MCF 10A (cell line): ENCODE measurements at places on chromosomes 7 and 10.
A peak's percentile ranks its signal among the peaks of the same experiment; 100 is the strongest.

DNA sequence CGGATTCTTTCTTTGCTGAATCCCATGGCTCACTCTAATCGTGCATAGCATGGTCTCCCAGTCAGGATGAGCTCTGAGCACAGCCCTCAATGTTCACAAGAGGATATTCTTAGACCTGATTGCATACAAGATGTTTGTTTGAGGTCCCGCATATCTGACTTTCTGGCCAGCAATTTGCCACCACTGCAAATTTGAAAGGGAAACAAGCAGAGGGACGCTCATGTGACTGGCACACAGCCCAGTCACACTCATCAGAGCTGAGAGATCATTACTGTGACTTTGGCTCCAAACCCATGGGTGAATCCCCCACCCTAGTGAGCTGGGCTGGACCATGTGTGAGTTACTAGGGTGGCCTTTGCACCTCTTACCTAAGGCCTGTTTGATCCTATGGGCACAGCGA lies 9.9 kb downstream of the TAS2R41 start:
- peak; percentile 27 for DNase-seq

DNA sequence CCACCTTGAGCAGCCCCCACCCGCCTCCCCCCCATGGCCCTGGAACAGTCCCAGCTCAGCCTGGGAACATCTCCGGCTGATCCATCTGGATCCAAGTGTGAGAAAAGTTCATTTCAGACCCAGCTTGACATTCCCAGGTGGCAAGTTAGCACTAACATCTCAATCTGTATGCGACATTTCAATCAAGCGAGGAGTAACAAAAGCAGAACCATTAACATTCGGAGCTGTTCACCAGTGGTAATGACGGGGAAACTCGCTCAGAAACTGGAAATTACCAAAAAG lies 65.4 kb downstream of the PAX2 start:
- no peak for DNase-seq

- peak; percentile 82 for DNase-seq
Measured at GRCh38 chr7:121961089-121961867, 88.3 kb downstream of the PTPRZ1 start.

DNA sequence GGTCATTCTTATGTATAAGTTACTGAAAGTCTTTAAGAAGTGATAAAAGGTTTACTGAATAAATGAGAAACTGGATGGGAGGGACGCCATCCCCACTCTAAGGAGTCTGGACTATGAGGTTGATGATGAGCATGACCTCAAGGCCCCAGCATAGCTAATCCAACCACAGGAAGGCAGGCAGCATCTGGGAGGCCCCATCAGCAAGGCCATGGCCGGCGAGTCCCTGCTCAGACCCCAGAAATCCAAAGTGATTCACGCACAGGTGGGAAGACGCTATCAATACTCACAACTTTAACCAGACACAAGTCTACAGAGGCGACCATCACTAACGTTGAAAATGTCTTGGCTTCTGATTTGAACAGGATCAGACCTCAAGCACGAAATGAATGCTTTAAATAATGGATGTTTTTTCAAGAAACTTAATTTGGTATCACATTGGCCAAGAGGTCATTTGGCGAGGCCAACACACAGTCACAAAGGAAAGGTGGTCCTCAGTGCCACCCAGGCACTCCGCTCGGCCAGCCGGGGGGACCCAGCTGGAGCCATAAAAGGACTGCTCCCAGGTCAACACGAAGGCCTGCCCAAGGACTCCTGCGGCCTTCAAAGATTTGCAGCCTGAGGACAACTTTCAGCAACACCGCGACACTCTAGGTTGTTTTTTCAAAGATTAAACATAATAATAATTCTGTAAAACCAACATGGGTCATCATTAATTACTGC lies 228.5 kb downstream of the PTPRN2 start:
- no peak for DNase-seq

DNA sequence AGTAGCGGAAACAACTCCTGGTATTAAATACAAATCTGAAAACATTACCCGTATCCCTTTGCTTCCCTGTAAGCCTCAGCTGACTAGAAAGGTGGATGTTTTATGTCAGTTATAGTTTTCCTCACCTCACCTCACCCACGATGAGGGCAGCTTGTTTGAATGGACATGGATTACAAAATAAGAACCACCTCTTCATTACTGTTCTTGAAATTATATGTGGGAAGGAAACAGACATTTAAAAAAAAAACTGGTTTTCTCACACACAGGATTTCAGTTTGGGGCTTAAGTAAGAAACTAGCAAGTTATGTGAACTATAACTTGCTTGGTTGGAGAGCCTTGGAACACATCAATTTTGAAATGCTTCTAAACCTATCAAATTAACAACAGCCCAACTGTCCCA lies 232.9 kb upstream of the CCDC6 start:
- no peak for DNase-seq

DNA sequence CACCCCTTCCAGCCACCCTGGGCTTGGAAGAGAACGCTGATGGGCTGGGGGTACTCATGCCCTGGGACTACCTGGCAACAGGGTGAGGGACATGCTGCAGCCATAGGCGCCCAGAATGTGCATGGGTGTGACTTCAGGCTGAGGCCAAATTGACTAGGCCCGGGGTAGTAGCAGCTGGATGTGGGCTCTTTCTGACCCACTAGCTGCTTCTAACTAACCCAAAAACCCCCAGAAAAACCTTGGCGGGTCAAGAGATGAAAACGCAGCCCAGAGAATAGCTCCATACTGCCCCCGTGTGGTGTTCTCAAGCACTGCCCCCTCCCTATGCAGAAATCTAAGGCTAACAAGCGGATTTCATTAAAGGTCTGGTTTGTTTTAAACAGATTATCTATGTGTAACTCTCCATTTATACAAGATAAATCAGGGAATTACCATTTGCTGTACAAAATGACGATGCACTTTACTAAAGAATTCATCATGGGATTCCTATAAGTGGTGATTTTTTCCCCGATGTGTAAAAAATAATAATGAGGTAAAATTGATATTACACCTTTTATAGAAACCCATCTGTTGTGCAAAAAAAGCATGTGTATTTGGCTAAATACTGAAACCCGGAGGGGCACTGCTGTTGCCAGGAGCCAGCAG lies 4.2 kb downstream of the SMARCD3 start:
- DNase-seq: peak; percentile 63

DNA sequence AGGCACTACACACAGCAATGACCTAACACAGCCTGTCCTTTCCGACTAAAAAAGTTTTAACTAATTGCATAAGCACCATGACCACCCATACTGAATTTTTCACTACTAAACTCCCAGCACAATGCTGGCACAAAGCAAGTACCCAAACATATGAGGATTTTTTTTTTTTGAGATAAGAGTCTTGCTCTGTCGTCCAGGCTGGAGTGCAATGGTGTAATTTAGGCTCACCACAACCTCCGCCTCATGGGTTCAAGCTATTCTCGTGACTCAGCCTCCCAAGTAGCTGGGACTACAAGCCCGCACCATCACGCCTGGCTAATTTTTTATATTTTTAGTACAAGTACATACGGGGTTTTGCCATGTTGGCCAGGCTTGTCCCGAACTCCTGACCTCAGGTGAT lies 5.1 kb downstream of the UBE2H start:
- DNase-seq: no peak

DNA sequence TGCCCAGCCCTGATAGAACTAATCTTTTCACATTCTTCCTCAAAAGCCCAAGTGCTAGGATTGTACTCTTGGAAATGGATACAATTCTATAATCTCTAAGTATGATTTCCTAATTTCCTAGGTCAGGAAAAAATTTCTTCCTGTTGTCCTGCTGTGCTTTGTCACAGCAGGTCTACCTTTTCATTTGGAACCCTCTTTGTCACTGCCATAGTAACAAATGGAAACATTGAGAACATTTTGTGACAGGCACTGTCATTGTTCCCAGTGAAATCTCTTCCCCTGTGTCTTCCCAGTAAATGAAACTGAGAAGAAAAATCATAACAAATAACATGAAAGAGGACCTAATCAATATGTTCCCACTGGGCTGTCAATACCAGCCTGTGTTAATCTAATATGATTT lies 150.9 kb upstream of the KAT6B start:
- DNase-seq: no peak

GRCh38 chr7:95546647-95547046 lies 49.7 kb downstream of the PDK4 start:
- no peak for DNase-seq

DNA sequence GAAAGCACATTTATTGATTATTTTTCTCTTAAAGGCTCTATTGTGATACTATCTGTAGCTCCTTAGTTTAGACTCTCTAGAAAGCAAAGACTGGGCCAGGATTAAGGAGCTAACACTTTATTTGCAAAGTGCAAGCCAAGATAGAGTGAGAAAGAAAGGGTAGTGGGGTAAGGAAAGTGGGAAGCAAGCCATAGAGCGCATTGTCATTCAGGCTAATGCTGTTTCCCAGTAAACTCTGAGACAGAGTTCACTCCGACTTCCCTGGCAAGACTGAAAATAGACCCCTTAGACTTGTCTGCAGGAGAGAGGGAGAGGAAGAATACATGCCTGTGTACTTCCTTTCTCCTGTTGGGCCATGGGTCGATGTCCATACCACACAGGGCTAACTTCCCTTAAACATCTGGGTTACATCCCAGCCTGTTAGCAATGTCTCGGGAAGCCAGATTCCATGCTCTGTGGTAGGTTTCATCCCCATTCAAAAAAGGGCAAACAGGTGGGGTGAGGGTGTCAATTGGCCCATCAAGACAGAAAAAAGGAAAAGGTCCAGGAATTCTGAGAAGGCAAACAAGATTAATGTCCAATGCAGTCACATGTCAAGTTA lies 875.8 kb upstream of the CELF2 start:
- DNase-seq: no peak

GRCh38 chr10:17805921-17806577 lies 3.1 kb upstream of the MRC1 start:
- DNase-seq: peak; percentile 35

DNA sequence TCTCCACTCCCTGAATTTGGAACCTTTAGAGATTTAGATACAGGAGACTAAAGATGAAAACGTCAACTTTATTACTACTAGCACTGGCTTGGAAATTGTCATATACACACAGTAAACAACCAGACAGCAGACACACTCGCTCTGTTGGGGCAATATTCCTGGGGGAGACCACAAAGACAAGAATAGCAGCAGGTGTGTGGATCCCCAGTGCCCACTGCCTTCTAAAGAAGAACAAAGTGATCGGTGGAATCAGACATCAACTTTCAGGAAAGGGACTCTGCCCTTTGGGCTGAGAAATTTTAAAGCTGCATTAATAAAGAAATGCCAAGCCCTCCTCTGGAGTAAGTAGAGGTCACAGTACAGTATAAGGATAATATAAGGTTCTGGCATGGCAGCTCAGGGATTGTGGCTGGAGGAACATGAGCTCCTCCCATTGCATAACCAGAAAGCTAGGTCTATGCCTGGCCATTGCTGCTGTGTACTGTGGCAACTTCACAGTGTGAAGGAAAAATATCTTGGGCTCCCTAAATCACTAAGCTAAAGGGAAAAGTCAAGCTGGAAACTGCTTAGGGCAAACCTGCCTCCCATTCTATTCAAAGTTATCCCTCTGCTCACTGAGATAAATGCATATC lies 57.1 kb upstream of the ANKRD1 start:
- DNase-seq: no peak

DNA sequence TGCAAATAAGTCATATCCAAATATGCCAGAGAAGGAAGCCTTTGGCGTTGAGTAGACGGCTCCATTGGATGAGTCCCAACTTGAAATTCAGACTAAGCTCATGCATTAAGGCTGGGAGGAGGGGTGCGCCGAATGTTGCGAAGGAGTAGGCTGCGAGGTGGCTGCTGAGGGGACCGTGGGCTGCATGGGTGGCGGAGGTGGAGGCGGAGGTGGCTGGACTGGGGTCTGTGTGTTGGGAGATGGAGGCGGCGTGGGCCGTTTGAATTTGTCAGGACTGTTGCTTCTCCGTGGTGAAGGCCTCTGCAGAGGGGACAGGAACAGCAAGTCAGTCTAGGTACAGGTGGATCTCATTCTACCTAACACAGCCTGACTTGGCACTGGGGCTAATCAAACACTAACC lies 39.6 kb upstream of the MRLN start:
- no peak for DNase-seq

- no peak for DNase-seq
Measured at GRCh38 chr10:61891906-61892585, 9.5 kb upstream of the ARID5B start.

DNA sequence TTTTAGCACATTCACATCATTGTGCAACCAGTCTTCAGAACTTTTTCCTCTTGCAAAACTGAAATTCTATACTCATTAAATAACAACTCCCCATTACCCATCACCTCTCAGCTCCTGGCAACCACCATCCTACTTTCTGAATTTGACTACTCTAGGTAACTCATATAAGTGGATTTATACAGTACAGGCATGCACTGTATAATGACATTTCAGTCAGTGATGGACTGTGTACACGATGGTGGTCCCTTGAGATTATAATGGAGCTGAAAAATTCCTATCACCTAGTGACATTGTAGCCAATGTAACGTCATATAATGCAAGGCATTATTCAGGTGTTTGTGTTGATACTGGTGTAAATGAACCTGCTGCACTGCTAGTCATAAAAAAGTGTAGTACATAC lies 60.1 kb downstream of the BTRC start:
- DNase-seq: peak; percentile 5

GRCh38 chr7:39504963-39505362 lies 61.2 kb upstream of the YAE1 start:
- DNase-seq: peak; percentile 79

DNA sequence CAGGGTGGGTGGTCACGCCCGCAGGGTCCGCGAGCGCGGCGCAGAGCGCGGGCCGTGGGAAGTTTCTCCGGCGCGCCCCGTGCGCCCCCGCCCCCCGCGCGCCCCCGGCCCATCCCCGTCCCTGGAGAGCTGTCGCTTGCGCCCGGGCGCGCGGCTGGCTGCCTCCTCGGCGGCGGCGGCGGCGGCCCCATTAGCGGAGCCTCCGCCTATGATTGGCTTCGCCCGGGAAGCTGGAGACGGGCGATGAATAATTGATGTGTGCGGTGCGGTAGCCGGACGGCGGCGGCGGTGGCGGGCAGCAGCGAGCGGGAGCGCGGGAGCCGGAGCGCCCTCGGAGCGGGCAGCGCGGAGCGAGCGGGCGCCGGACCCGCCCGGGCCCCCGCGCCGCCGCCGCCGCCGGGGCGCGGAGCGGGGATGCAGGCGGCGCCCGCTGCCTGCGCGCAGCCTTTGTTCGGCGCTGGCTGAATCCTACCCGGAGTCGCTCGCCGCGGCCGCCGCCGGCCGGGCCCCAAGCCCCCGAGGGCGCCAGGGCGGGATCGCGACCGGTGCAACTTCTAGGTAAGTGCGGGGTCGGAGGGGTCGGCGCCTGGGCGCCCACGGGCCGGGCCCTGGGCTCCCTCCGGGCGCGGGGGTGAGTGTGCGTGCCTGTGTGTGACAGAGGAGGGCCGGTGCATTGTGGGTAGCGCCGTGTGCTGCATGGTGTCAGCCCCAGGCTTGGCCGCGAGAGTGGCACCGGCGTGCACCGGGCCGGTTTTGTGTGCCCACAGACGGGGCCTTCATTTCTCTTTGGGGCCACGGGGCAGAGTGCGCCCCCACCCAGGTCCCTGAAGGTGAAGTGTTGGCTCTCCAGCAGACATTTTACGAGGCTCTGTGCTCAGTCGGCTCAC lies 103.8 kb upstream of the PPIF start:
- DNase-seq: no peak

DNA sequence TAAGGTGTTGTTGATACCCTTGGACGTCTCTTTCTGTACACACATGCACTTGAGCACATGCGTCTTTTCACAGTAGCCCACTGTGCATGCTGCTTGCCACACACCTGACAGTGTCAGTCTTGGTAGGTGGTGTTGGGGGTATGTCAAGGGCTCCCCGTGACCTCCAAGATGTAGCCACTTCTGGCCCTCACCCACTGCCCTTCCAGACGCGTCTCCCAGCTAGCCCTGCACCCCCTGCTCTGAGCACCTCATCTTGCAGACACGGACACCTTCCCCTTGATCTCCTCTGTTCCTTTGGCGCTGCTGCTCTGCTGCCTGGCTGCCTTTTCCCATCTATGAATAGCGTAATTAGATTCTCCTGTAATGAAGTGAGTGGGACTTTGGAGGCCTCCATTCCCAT lies 75.2 kb upstream of the TNS3 start:
- no peak for DNase-seq
